ENCODE measurements at places on chromosomes 3 and 15. TPM values are rescaled to one million over a fixed set of nuclear protein-coding genes. Genes with fewer than 3 reads are reported as not detected.

DNA sequence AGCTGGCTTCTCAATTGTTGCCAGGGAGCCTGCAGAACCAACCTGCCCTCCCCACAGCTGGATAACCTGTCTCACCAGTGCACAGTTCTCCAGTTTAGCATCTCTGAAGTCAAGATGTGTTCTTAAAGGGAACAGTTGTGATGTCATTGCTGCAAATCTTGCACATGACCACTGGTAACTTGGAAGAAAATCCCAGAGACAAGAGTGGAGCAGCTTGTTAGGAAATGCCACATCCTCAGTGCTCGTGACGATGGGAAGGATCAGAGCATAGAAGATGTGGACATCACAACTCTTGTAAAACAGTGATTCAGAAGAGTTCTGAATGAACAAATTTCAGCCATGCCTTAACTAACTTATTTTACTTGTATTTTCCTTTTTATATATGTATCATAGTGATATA lies 36.1 kb upstream of the LIMD1 start:
- H3K4me1 ChIP-seq = peaks cover 28% of the 10 kb centered on the region
- no peak for DNase-seq
- H3K27me3 ChIP-seq = no peaks in the 10 kb centered on the region
- H3K36me3 ChIP-seq = no peaks in the 10 kb centered on the region
- H3K4me3 ChIP-seq = no peak overlapping the region

ITPKA gene
- not detected for polyA plus RNA-seq

DNA sequence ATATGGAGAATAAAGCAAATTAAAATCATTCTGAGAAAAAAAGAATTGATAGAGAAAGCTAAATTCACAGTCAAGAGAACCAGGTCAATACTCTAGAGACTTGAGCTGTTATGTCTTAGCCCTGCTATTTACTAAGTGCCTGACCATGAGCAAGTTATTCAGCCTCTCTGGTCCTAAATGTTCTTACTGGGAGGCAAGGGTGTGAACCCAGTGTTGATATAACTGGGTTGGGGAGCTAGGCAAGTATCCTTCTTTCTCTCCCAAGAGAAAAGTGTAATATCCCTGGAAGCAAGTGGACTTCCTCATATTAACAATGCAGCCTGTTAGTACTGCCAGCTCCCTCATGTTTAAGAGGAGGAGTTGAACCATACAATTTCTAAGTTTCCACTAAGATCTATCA lies 488.9 kb upstream of the RASGRP1 start:
- H3K27ac ChIP-seq = no peak overlapping the region
- H3K4me1 ChIP-seq = no peaks in the 10 kb centered on the region
- DNase-seq = no peak

OSTN gene
- not detected for polyA plus RNA-seq

SHC4 gene
- polyA plus RNA-seq = not detected

GRCh38 chr15:91887921-91888373 lies 34.4 kb downstream of the SLCO3A1 start:
- peaks cover 6% of the 10 kb centered on the region for H3K36me3 ChIP-seq
- H3K27me3 ChIP-seq = no peaks in the 10 kb centered on the region
- no peak for DNase-seq
- no peak overlapping the region for H3K4me3 ChIP-seq
- no peak overlapping the region for H3K27ac ChIP-seq

GRCh38 chr3:102156426-102156825 lies 278.4 kb upstream of the ZPLD1 start:
- H3K4me3 ChIP-seq = no peak overlapping the region
- H3K27ac ChIP-seq = no peak overlapping the region
- H3K27me3 ChIP-seq = no peaks in the 10 kb centered on the region
- no peaks in the 10 kb centered on the region for H3K36me3 ChIP-seq
- DNase-seq = no peak

- no peaks in the 10 kb centered on the region for H3K27me3 ChIP-seq
- no peak overlapping the region for H3K4me3 ChIP-seq
- H3K4me1 ChIP-seq = peaks cover 16% of the 10 kb centered on the region
- H3K27ac ChIP-seq = no peak overlapping the region
Measured at GRCh38 chr15:57165992-57166391, 210.3 kb upstream of the CGNL1 start.

GRCh38 chr3:121431726-121432517 lies 113.9 kb downstream of the POLQ start:
- H3K27ac ChIP-seq = peak overlapping the region; percentile 57
- no peak overlapping the region for H3K4me3 ChIP-seq
- no peaks in the 10 kb centered on the region for H3K27me3 ChIP-seq
- no peaks in the 10 kb centered on the region for H3K4me1 ChIP-seq
- peak; percentile 6 for DNase-seq

- no peak overlapping the region for H3K27ac ChIP-seq
- DNase-seq = no peak
- H3K27me3 ChIP-seq = no peaks in the 10 kb centered on the region
- no peak overlapping the region for H3K4me3 ChIP-seq
- no peaks in the 10 kb centered on the region for H3K36me3 ChIP-seq
Measured at GRCh38 chr3:193850084-193850619, 257.1 kb downstream of the OPA1 start.

DNA sequence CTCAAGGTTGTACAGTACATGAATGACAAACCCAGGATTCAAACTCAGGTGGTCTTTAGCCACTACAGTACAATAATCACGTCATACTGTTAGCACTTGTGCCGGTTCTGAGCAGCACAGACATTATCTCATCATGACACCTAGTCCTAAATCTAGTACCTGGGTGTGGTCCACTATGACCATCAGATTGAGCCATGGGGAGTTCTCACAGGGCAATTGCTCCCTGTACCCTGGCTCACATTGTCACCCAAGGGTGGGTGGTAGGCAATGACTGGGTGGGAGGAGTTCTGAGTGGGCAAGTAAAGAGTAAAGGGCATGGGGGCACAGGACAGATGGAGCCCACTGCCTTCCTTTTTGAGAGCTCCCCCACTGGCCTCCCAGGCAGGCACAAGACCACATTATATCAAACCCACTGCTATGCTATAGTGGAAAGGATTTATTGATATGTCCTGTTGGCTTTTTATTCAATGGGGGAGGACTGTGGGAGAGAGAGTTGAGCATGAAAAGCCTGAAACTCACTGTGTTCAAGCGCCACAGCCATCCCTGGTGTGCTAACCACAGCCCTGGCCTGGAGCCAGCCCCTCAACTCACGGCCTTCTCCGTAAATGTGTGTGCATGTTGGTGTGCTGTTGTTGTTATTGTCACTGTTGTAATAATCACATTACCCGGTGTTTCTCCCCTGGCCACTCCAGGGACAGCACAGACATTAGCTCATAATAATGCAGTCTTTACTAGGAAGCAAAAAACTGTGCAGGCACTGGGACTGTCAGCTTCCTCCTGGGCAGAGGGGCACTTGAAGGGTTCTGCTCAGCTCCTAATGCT lies 27.3 kb downstream of the ADCY5 start:
- no peak for DNase-seq
- no peaks in the 10 kb centered on the region for H3K4me1 ChIP-seq
- H3K36me3 ChIP-seq = no peaks in the 10 kb centered on the region
- no peaks in the 10 kb centered on the region for H3K27me3 ChIP-seq
- H3K27ac ChIP-seq = no peak overlapping the region
